ENCODE measurements at places on chromosomes 2 and 18. TPM values are rescaled to one million over a fixed set of nuclear protein-coding genes. Genes with fewer than 3 reads are reported as not detected.

GRCh38 chr2:20428717-20429490, 18.0 kb upstream of the RHOB start:
- no peak for DNase-seq

- no peak for DNase-seq
Measured at GRCh38 chr2:101362777-101363176, 24.5 kb downstream of the CREG2 start.

- no peak for DNase-seq
Measured at GRCh38 chr2:198692907-198693510, 764.7 kb downstream of the SATB2 start.

The GREB1 gene
- polyA plus RNA-seq = 11.5 TPM

GRCh38 chr2:101688261-101688660, 9.2 kb upstream of the MAP4K4 start:
- no peak for DNase-seq

GRCh38 chr2:96106991-96107707, 9.2 kb downstream of the ADRA2B start:
- peak; percentile 24 for DNase-seq

The DSG1 gene
- not detected for polyA plus RNA-seq

GRCh38 chr2:168626647-168627046, 170.6 kb downstream of the CERS6 start:
- no peak for DNase-seq

The GATA6 gene
- polyA plus RNA-seq = 67.1 TPM

- no peak for DNase-seq
Measured at GRCh38 chr2:147449323-147449991, 395.4 kb upstream of the ACVR2A start.

DNA sequence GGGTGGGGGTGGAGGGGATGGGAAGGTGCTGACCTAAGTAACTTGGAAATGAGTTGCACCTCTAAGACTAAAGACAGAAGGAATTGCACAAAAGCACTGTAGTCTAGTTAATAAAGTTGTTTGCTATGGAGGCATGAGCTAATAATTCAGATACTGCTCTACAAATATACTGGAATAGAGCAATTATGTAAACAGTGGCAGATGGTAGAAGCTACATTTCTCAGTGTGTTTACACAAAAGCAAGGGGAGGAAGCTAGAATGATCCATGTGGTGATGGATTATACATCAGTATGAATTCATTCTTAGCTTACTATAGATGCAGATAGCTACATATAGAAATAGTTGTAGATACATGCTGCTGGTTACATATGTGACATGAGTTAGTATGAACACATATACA, 27.6 kb upstream of the UBE2F start:
- no peak for DNase-seq

- no peak for DNase-seq
Measured at GRCh38 chr2:216925636-216926366, 65.9 kb upstream of the TNP1 start.

- DNase-seq = no peak
Measured at GRCh38 chr2:241773511-241774418, 2.9 kb upstream of the GAL3ST2 start.

GRCh38 chr2:200466425-200467418, 43.1 kb downstream of the KCTD18 start:
- peak; percentile 72 for DNase-seq

- DNase-seq = no peak
Measured at GRCh38 chr2:8242739-8243138, 439.1 kb upstream of the ID2 start.

GRCh38 chr2:238459081-238459629, 32.4 kb downstream of the ASB1 start:
- DNase-seq = no peak

GRCh38 chr2:228318218-228318617, 136.7 kb upstream of the SPHKAP start:
- no peak for DNase-seq

GRCh38 chr2:15259356-15259756, 301.8 kb downstream of the NBAS start:
- no peak for DNase-seq

The CRYGD gene
- not detected for polyA plus RNA-seq

The GALNT5 gene
- polyA plus RNA-seq = 6.1 TPM

The NEU2 gene
- polyA plus RNA-seq = not detected

GRCh38 chr18:71919211-71919610, 624.9 kb downstream of the CBLN2 start:
- DNase-seq = no peak

All from left lung (tissue), 14 donors.